ENCODE measurements at places on chromosomes 5 and 9. TPM values are rescaled to one million over a fixed set of nuclear protein-coding genes. Genes with fewer than 3 reads are reported as not detected.

UBLCP1 gene
- 36.0 TPM for total RNA-seq

PELO gene
- 27.1 TPM for total RNA-seq

SPAG8 gene
- total RNA-seq, result 0.55 TPM

NCS1 gene
- 24.6 TPM for total RNA-seq

TMEM174 gene
- total RNA-seq, result not detected

Data from H7 (cell line).